ENCODE measurements at places on chromosomes 6 and 20. TPM values are rescaled to one million over a fixed set of nuclear protein-coding genes. Genes with fewer than 3 reads are reported as not detected.

GRCh38 chr6:2193931-2194330 lies 51.5 kb downstream of the GMDS start:
- no peak for DNase-seq

DNA sequence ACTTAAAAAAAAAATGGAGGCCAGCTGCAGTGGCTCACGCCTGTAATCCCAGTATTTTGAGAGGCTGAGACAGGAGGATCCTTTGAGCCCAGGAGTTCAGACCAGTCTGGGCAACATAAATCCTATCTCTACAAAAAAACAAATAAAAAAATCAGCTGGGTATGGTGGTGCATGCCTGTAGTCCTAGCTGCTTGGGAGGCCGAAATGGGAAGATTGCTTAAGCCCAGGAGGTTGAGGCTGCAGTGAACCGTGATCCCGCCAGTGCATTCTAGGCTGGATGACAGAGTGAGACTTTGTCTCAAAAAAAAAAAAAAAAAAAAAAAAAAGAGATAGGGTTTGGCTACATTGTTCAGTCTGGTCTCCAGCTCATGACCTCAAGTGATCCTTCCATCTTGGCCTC lies 29.7 kb downstream of the MYO6 start:
- no peak for DNase-seq

GRCh38 chr20:38315290-38315966 lies 11.5 kb downstream of the BPI start:
- no peak for DNase-seq

GRCh38 chr6:117574198-117574597 lies 28.1 kb downstream of the GOPC start:
- DNase-seq = no peak

- no peak for DNase-seq
These were observed 15.0 kb upstream of the TBC1D22B start for GRCh38 chr6:37242429-37243052.

GRCh38 chr6:100987556-100987955 lies 106.4 kb upstream of the ASCC3 start:
- no peak for DNase-seq

DNA sequence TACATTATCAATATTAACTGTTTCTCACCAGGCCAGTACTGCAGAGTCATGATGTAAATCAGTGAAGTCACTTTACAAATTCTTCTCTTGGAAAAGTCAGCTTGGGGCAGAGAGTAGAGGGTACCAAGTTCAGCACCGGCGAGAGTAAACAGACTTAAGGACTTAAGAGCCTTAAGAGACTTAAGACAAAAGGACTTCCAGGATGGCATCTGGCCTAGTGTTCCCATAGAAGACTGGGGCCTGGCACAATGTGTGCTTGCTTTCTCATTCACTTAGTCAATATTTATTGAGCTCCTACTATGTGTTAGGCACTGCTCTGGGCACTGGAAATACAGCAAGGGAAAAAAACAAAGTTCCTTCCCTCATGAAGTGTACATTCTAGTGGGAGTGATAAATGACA lies 1.4 kb upstream of the SNPH start:
- DNase-seq = no peak

The DOP1A gene
- total RNA-seq = 40.8 TPM
